ENCODE measurements at places on chromosomes 2 and 18.
A peak's percentile ranks its signal among the peaks of the same experiment; 100 is the strongest.

GRCh38 chr18:11470941-11471340 is 138.5 kb upstream of the SLC35G4 start:
- no peak for DNase-seq

DNA sequence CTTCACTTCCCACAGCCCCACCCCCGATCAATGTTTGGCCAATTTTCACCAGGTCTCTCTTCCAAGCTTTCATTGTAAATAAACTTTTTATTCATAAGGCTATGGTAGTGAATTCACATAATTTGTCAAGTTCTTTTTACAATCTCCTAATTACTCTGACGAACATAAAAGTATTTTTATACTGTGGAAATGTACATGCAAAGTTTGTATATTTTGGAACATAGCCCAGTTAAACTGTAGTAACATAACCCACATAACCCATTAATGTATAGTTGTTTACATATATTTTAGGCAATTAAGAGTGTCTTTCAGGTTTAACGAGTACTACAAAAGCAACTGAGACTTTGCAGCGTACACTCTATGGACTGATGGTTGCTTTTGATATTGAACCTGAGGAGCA is 228.3 kb upstream of the ERBB4 start:
- DNase-seq: no peak

DNA sequence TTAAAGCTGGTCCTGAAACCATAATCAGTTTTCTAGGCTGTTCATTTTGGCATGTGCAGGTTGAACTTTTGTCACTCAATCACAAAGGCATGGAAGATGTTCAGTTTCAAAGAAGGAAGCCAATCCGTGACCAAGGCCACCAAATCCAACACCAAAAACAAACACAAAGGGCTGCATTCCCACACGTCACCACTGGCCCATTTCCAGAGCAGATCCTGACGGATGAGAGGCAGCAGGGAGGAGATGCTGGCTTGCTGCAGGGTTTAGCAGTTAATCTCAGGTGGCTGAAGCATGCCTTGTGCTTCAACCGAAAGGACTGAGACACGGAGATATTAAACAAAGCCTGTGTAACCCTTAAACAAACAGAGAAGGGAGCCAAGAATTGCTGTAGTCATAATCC is 191.9 kb upstream of the CTAGE1 start:
- no peak for DNase-seq

- DNase-seq: no peak
Measured at GRCh38 chr18:48136827-48137373, 206.4 kb upstream of the SMAD2 start.

DNA sequence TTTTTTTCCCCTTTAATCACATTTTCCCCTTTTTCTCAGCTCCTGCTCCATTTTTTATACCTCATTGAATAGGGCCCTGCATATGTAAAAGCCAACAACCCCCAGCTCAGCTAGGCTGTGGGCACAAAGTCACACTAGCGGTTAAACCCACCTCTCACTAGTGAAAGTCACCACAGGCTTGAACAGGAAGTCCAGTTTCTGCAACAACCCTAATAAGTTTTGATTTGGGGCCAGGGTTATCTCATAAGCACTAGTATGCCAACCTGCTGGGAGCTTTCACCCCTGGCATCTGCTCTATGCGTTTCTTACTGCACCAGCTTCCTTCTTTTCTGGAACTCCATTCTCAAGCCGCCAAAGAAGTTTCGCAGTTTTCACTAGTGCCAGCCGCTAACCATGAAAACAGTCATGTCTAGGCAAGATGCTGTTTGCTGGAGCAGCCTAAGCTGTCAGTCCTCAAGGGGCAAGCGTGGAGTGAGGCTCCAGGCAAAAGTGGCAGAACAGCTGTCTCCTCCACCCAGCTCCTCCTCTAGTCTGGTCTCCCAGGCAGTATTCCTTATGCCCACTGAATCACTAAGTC is 197.0 kb upstream of the MEIS1 start:
- DNase-seq: no peak

GRCh38 chr2:37631698-37632097 is 39.7 kb downstream of the CDC42EP3 start:
- no peak for DNase-seq

DNA sequence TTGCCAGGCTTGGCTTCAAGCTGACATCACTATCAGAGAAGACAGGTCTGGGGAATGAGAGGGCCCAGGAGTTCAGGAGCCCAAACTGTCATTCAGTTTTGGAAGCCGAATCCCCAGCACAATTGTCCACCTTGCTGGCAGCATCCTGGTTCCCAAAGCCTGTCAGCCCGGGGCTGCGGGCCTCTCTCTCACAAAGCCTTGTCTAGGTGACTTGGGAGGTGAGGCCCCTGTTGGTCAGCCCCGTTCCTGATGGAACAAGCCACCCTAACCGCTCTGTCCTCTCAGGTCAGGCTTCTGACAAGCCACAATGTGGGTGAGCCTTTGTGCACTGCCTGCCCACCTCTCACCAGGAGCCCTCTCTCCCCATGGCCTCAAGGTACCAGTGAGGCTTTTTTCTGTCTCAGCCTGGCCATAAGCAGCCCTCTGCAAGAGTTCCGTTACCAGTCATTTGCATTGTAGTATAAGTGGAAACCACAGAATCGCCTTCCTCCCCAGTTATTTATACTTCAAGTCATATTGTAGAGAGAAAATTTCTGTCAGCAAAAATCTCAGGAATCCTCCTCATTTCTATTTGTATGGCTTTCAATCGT is 100.6 kb downstream of the MSH2 start:
- no peak for DNase-seq

- DNase-seq: no peak
Measured at GRCh38 chr18:48901145-48902022, 49.4 kb downstream of the SMAD7 start.

DNA sequence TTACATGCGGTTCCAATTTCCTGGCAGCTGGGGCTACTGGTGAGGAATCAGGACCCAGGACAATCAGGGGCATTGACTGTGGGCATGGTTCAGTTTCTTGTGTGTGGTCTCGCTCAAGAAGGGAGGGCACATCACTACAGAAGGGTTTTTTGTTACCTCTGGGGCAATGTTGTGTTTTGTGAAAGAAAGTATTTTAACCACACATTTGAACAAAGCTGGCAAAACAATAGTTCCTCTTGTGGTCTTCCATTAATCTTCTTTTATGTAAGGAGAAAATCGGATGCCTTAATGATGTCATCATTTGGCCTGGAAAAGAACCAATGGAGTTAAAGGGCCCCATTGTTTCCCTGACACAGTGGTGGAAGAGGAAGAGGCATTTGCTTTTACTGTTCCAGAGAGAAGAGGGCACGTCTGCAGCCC is 197.4 kb downstream of the SH3BP4 start:
- no peak for DNase-seq

DNA sequence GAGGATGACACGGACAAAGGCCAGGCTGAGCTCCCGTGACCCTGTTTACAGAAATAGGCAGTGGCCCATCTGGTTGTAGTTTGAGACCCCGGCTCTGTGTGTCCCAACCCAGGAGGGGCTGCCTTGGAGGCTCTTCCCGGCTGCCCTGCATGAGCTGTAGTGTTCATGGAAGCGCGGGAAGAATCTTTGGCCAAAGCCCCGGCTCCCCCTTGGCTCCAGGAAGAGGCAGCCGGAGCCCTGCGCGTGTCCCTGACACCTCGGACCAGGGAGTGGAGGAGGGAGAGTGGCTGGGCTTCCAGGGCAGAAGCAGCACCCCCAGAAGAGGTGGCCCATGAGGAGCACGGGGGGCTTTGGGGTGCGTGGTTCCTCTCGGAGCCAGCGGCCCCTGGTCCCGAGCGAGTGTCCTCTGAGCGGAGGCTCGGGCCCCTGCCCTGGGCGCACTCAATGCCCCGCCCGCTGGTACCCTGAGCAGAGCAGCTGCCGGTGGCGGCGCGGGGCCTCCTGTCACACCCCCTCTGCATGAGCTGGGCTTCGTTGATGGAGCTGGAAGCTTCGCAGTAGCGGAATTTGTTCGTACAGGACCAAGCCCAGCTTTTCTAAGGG is 21.7 kb downstream of the GPR35 start:
- no peak for DNase-seq

DNA sequence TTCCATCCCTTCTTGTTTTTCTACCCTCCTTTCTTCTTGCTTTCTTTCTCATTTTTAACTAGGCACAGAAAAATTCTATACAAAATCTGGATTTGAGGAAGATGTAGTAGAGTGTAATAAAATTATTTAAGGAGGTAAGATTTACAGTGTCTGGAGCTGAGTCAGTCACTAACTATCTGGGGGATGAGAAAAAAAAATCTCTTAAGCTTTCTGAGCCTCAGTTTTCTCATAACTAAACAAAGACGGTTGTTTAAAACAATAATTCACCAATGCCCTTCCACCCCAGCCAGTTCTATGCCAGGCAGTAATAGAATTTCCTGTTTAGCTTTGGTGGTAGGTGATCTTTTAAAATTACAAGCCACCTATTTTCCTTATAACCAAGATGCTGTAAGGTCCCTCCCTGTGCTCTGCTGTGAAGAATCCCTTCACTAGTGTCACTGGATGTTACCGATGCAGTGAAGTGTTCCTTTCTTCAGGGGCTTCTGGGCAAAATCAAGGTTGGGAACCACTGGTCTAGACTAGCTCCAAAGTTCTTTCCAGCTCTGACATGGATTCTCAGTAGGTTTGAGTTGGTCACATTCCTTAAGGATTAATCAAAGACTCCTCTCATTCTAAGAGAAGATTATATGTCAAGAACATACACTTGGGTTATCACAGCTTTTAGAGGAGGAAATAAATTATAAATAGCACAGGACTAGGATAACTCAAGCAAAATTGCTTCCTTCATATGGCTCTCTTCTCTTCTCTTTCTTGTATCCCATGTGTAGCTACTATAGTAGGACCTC is 289.0 kb downstream of the CDH2 start:
- DNase-seq: peak; percentile 57

DNA sequence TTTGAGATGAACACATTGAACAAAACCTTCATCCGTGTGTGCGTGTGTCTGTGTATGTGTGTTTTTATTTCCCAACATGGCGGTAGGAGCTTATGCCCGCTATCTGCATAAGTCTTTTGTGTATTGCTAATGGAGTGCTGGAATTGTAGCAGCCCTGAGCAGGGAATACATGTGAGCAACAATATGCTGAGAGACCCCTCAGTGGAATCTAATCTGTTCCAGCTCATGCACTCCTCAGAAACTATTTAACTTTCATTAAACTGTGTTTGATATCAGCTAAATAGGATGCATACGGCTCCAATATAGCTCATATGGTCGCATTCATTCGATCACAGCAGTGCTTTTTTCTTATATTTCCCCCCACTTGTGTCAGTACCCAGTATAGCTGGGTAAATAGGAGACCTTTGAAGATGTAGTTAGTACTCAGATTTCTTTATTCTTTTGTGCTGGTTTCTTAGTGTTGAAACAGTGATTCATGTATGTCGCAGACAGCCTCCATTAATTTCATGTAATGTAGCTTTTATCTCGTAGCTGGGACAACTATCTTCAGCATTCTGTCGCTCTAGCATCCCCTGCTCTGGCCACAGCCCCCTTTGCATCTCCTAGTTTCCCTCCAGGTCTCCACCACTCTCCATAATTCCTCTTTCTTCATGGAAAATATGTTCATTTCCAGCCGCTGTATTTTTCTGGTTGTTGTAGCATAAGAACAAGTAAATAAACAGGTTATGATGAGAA is 891.2 kb downstream of the BCL11A start:
- no peak for DNase-seq

DNA sequence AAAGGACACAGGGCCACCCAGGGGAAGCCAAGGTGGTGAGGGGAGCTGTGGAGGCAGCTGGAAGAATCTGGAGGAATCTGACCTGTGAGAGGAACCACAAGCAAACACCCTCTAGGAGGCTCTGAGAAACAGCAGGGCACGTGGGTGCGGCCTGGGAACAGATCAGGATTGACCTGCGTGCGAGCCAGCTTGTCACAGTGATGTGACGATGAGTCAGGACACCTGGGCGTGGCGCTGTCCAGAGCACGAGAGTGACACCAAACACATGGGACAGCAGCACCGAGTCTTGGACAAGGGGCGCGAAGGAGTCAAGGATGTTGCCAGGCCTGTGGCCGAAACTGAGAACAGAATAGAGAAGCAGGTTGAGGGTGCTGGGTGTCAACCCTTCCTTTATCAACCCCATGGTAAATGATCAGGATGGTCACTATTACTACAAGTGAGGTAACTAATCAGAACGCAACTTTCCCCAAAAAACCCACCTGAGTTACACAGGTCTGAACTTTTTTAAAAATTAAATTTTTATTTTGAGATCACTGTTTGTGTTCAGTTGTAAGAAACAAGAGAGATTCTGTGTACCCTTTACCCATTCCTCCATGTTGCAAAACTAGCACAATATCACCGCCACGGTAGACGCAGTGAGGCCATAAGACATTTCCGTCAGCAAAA is 637 bp upstream of the SFT2D3 start:
- DNase-seq: no peak

DNA sequence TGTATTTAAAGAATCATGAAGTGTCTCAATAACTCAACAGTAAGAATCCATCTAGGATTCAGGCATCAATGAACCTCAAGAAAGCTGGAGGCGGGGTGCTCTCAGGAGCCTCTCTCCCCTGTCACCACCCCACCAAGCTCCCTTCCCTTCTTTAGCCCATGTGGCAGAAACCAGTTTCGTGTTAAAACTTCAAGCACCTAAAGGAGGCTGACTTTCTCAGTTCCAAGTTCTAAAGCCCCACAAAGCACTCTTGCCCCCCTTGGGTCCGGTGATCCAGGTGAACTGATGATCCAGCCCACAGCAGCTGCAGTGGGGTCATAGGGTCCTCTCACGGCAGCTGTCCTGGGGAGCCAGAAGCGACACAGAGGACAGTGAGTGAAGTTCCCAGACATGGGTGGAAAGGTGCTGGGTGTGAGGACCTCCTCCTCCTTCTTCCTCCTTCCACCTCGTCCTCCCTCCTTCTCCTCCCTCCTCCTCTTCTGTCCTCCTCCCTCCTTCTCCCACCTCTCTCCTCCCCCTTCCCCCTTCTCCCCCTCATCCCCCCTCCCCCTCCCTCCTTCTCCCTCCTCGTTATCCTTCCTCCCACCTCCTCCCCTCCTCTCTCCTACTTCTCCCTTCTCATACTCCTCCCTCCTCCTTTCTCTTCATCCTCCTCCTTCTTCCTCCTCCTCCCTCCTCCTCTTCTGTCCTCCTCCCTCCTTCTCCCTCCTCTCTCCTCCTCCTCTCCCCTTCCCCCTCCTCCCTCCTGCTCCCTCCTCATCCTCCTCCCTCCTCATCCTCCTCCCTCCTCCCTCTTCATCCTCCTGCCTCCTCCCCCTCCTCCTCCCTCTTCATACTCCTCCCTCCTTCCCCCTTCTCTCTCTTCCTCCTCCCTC is 192.4 kb upstream of the AGAP1 start:
- DNase-seq: no peak

GRCh38 chr2:47541848-47542450 is 139.0 kb downstream of the MSH2 start:
- DNase-seq: no peak

- DNase-seq: no peak
Measured at GRCh38 chr18:75170022-75170789, 38.7 kb downstream of the PTGR3 start.

DNA sequence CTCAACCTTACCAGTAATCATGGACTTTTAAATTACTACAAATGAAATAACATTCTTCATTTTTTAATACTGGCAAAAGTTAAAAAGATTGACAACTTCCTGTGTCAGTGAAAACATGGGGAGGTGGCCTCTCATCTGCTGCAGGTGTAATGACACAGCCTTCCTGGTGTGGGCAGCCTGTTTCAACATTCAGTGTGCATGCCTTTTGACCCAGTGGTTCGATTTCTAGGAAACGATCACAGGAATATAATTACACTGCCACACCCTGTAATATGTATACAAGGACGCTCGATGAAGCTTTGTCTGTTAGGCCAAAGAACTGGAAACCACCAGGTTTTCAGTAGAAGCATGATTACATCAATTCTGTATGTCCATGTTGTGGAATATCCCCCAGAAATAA is 68.7 kb downstream of the MTHFD2 start:
- no peak for DNase-seq

GRCh38 chr2:102185347-102185746 is 1.5 kb upstream of the IL1RL2 start:
- DNase-seq: no peak

All from fibroblast of skin of scalp (primary cell).